ENCODE measurements at places on chromosomes 16 and 17.

DNA sequence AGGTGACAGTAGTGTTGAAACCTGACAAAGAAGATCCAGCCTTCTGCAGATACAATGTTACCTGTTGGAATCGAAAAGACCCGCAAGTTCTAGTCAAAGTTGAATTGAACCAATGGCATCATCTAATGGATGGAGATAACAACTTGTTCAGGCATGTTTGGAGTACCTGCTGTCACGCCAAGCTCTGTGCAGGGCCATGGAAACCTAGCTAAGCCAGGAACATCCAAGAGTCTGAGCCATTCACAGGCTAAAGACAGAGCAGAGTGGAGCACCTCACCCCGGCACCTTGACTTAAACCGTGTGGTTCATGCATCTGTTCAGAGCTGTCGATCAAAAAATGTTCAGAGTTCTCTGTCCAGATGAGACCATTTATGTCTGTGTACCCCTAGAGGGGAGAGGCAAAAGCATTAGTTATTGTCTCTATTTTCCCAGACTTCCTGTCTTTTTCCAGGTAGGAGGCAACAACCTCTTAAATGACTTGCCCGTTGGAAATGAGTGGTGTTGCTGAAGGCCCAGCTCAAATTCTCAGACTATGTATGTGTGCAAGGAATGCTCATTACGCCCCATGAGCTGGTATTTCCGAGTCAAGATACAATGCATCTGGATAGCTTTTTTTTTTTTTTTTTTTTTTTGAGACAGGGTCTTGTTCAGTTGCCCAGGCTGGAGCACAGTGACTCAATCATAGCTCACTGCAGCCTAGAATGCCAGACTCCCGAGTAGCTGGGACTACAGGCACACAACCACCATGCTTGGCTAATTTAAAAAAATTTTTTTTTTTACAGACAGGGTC, 44.9 kb upstream of the XYLT1 start:
- no peak overlapping the region for H3K4me3 ChIP-seq
- DNase-seq = no peak
- H3K4me1 ChIP-seq = no peaks in the 10 kb centered on the region
- H3K27me3 ChIP-seq = no peaks in the 10 kb centered on the region
- H3K36me3 ChIP-seq = no peaks in the 10 kb centered on the region

DNA sequence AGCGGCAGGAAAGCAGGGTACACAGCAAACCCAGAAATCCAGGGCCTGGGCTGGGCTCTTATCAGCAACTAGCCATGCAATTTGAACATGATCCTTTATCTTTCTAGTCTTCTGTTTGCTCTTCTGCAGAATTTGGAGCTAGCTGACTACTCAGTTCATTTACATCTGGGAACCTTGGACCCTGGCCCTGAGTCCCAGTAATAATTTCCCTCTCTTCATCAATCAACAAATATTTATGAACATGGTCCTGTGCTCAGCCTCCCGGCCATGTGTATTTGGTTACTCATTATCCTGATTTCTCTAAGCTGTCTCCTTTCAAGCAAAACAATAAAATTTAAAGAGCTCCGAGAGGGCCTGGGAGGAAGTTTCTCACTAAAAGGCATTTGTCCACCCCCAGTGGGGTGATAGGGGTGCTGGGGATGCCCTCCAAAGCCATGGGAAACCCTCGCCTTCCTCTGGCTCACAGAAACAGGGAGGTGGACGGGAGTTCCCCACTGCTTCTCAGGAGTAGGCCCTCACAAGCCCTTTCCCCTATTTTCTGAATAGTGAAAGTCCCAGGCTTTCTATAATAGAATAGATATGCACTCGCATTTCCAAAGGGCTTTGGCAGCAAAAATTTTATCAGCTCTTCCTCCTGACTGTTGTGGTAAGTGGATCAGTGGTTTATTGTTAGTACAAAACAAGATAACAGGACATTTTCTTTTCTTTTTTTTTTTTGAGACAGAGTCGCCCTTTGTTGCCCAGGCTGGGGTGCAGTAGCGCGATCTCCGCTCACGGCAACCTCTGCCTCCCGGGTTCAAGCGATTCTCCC, 6.9 kb upstream of the WDR59 start:
- H3K4me3 ChIP-seq = peak overlapping the region; percentile 9
- H3K27me3 ChIP-seq = no peaks in the 10 kb centered on the region
- H3K36me3 ChIP-seq = no peaks in the 10 kb centered on the region
- H3K27ac ChIP-seq = peak overlapping the region; percentile 52
- DNase-seq = peak; percentile 66

- H3K4me3 ChIP-seq = no peak overlapping the region
- no peaks in the 10 kb centered on the region for H3K27me3 ChIP-seq
- H3K27ac ChIP-seq = peak overlapping the region; percentile 90
- H3K4me1 ChIP-seq = no peaks in the 10 kb centered on the region
- no peaks in the 10 kb centered on the region for H3K36me3 ChIP-seq
- no peak for DNase-seq
Observed at GRCh38 chr17:82217530-82218204, 5.0 kb upstream of the CCDC57 start.

GRCh38 chr17:74521701-74522201, 9.5 kb downstream of the CD300LB start:
- no peaks in the 10 kb centered on the region for H3K4me1 ChIP-seq
- no peak for DNase-seq
- no peak overlapping the region for H3K4me3 ChIP-seq
- no peaks in the 10 kb centered on the region for H3K36me3 ChIP-seq
- H3K27ac ChIP-seq = peak overlapping the region; percentile 37
- no peaks in the 10 kb centered on the region for H3K27me3 ChIP-seq

DNA sequence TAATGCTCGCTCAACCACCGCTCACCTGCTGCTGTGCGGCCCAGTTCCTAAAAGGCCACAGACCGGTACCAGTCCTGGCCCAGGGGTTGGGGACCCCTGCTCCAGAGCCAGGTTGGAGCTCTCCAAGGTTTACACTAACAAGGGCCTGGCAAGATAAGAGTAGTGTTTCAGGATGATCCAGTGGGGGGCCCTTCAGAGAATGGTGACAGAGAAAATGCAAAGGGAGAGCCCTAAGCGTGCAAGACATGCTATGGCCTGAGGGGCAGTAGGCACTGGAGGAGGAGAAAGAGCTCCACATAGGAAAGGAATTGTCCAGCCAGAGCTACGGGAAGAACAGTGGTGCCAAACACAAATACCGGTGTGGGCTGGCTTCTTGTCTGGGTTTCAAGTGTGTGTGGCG, 233.4 kb downstream of the STX8 start:
- H3K27ac ChIP-seq = no peak overlapping the region
- DNase-seq = no peak
- no peak overlapping the region for H3K4me3 ChIP-seq
- H3K4me1 ChIP-seq = no peaks in the 10 kb centered on the region

DNA sequence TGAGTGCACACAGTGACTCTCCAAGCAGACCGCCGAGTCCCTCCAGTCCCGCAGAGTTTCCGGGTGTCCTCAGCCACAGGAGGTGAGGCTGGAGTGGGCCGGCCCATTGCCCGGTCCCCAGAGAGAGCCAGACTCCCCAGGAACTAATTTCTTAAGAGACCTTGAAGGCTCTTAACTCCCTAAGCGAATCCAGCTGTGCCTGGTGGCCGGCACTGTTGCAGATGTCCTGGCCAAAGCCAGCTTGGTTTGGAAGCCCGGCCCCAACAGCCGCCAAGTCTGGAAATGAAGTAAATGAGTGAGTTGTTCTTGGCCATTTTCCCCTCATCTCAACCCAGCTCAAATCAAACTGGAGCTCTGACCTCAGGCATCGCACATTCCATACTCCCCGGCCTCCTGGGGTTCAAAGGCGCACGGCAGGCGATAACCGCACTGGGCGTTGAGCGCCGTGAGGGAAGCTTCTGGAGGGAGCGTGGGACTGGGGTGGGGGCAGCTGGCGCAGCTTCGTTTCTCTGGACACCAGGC, 42.0 kb downstream of the CMIP start:
- H3K4me3 ChIP-seq = no peak overlapping the region
- peaks cover under 1% of the 10 kb centered on the region for H3K4me1 ChIP-seq
- H3K27me3 ChIP-seq = no peaks in the 10 kb centered on the region
- DNase-seq = peak; percentile 92
- H3K27ac ChIP-seq = peak overlapping the region; percentile 14

GRCh38 chr17:57315061-57316015, 59.0 kb downstream of the MSI2 start:
- H3K36me3 ChIP-seq = peaks cover 3% of the 10 kb centered on the region
- DNase-seq = no peak
- H3K27me3 ChIP-seq = no peaks in the 10 kb centered on the region
- no peak overlapping the region for H3K4me3 ChIP-seq
- H3K27ac ChIP-seq = peak overlapping the region; percentile 50

DNA sequence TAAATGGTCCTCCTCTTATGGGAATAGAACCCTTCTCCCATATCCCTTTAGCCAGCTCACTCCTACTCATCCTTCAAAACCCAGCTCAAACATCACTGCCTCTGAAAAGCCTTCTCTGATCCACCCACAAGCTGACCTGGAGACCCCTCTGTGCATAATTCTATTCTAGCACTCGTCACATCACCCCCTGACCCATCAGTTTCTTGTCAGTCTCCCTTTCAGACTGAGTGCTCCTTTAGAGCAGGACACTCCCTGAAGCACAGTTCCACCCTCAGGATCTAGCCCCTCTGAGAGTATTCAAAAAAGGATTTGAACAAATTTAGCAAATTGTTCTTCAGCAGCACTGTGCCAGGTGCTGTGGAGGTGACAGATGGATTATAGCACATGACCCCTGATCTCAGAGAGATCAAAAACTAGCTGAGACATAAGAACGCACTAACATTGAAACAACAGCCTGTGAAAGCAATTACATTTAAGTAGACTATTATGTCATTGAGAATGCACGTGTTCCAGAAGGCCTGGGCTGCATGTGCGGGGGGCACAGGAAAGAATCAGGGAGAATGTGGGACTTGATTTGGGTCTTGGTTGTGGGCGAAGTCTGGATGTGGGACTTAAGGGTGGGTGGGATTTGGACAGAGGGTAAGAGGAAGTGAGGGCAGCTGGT, 43.5 kb downstream of the MRPS23 start:
- no peaks in the 10 kb centered on the region for H3K4me1 ChIP-seq
- H3K27me3 ChIP-seq = no peaks in the 10 kb centered on the region
- peak; percentile 10 for DNase-seq
- no peak overlapping the region for H3K4me3 ChIP-seq

DNA sequence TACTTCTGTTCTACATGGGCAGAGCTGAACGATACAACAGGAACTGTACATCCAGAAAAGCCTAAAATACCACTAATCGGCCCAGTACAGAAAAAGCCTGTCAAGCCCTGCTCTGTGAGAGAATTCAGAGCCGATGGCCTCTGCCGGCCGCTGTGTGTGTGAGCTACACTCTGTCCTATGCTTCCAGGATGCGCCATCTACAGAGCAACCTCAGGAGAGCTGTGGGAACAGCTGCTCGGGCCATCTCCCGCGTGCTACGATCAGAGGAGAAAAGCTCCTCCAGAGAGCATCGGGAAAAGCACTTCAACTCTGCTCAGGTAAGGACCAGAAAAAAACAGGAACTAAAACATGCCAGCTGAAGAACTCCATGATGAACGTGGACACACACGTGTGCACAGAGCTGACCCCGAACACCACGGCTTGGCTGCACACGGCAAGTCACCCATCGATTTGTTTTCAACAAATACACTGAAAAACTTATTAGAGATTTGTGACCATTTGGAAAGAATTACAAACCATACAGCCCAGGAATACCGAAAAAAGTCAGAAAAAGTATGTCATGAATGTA, 115.9 kb downstream of the ANKRD11 start:
- no peak overlapping the region for H3K27ac ChIP-seq
- peak; percentile 73 for DNase-seq
- H3K4me1 ChIP-seq = no peaks in the 10 kb centered on the region
- H3K27me3 ChIP-seq = no peaks in the 10 kb centered on the region

GRCh38 chr16:85566561-85567100, 46.5 kb upstream of the GSE1 start:
- H3K27me3 ChIP-seq = no peaks in the 10 kb centered on the region
- DNase-seq = no peak
- H3K4me3 ChIP-seq = no peak overlapping the region
- H3K36me3 ChIP-seq = no peaks in the 10 kb centered on the region
- peak overlapping the region; percentile 49 for H3K27ac ChIP-seq
- H3K4me1 ChIP-seq = peaks cover 71% of the 10 kb centered on the region

DNA sequence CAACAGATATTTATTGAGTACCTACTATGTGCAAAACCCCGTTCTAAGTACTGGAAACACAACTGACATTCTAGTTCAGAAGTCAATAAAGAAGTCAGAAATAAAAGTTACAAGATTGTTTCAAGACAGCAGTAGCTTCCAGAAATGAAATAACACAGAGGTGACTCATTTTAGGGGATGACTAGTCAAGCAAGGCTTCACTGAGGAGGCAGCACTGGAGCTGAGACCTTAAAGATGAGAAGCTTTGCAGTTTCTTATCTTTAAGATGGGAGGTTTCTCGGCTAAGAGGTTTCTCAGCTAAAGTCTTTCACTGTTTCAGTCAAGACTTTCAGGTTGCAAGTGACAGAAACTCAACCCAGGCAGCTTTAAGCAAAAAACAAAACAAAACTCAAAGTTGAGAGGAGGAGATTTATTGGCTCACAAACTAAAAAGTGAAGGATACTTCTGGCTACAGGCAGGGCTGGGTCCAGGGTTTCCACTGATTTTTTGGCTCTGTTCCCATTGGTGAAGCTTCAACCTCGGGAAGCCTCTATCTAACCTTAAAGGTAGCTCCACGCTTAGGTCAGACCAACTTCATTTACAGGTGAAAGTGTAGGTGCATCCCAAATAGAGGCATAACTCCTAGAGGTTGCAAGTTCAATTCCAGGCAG, 7.4 kb upstream of the MMP2 start:
- no peak overlapping the region for H3K4me3 ChIP-seq
- H3K27ac ChIP-seq = no peak overlapping the region
- peaks cover 2% of the 10 kb centered on the region for H3K4me1 ChIP-seq
- DNase-seq = no peak
- H3K36me3 ChIP-seq = no peaks in the 10 kb centered on the region

DNA sequence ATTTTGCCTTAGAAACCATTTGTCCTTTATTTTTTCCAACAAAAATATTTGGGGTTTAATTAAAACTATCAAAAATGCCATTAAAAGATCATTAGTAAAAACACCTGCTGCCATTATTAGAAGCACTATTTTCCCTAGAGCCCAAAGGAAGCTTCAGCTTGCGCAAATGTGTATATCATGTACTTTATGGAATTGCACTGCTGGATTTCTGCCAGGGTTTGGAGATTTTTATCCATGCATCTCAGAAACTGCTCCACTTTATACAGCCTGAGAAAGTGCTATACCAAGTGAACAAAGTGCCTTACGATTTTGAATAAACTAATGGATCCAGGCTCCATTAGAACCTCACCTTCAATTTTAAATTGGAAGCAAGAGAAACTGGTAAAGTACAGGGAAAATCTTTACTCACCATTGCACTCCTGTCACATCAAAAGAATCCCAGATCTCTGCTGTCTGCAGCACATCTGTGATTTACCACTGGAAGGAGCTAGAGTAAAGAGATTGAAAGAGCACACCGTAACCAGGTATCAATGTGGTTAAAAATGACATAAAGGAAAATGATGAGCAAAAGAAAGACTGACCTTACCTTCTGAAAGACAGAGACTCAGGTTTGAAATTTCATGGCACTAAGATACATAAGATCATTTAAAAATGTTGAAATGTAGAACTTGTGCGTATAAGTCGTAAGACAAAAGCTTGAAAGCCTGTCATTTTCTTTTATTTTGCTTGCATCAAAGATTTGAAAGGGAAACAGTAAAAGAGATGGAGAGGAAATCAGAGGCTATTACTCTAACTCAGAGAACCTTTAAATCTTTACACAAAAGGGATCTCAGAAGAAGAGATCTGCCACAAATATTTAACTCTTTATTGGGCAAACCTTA, 678.1 kb upstream of the GOT2 start:
- no peak overlapping the region for H3K4me3 ChIP-seq
- DNase-seq = no peak
- no peaks in the 10 kb centered on the region for H3K27me3 ChIP-seq
- H3K4me1 ChIP-seq = no peaks in the 10 kb centered on the region

GRCh38 chr17:10018461-10018891, 113.4 kb upstream of the RCVRN start:
- no peak overlapping the region for H3K4me3 ChIP-seq
- no peak overlapping the region for H3K27ac ChIP-seq
- no peaks in the 10 kb centered on the region for H3K27me3 ChIP-seq
- no peaks in the 10 kb centered on the region for H3K4me1 ChIP-seq
- peak; percentile 65 for DNase-seq
